ENCODE measurements at places on chromosomes 4 and X. TPM values are rescaled to one million over a fixed set of nuclear protein-coding genes. Genes with fewer than 3 reads are reported as not detected.

Gene FAM47E
- 1.5 TPM for polyA plus RNA-seq

DNA sequence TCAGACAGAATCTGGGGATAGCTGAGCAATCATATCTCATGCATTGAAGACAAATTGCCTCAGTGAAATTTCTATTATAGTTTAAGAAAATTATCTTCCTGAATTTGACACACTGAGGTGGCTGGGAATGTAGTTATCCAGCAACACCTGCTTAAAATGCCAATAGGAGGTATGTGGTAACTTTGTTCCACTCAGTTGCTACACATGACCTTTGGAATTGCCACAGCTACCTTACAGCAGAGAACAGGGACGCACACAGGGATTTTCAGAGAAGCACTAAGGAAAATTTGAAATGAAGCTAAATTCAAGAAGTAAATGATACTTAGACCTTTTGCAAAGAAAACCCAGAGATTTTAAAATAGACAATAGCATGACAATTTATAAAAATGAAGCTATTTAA, 264.6 kb downstream of the IL1RAPL1 start:
- no peak for DNase-seq

GRCh38 chr4:85701861-85702321, 226.9 kb downstream of the ARHGAP24 start:
- DNase-seq: no peak

GRCh38 chrX:133544115-133544514, 128.8 kb upstream of the GPC4 start:
- no peak for DNase-seq

GRCh38 chr4:79935274-79935673, 137.8 kb downstream of the ANTXR2 start:
- no peak for DNase-seq

Data from forelimb muscle (tissue), 1 donor.